ENCODE measurements at places on chromosomes 3 and 15. TPM values are rescaled to one million over a fixed set of nuclear protein-coding genes. Genes with fewer than 3 reads are reported as not detected.

UNC13C gene
- not detected for total RNA-seq

CPNE9 gene
- not detected for total RNA-seq

A4GNT gene
- not detected for total RNA-seq

GOLGA6L9 gene
- total RNA-seq: 3.8 TPM

MYH15 gene
- 0.14 TPM for total RNA-seq

TMOD3 gene
- 63.7 TPM for total RNA-seq

THAP10 gene
- total RNA-seq: 4.0 TPM

CFAP100 gene
- not detected for total RNA-seq

CRABP1 gene
- total RNA-seq: not detected

IQSEC1 gene
- 18.0 TPM for total RNA-seq

HES1 gene
- total RNA-seq: 42.0 TPM

CLDN11 gene
- total RNA-seq: 395 TPM

GOLGA6D gene
- not detected for total RNA-seq

LINGO1 gene
- total RNA-seq: 0.32 TPM
